ENCODE measurements at places on chromosomes 7 and 10. TPM values are rescaled to one million over a fixed set of nuclear protein-coding genes. Genes with fewer than 3 reads are reported as not detected.

Gene ZNF853
- total RNA-seq, result 5.4 TPM

Gene DLX6
- total RNA-seq, result 0.13 TPM

DNA sequence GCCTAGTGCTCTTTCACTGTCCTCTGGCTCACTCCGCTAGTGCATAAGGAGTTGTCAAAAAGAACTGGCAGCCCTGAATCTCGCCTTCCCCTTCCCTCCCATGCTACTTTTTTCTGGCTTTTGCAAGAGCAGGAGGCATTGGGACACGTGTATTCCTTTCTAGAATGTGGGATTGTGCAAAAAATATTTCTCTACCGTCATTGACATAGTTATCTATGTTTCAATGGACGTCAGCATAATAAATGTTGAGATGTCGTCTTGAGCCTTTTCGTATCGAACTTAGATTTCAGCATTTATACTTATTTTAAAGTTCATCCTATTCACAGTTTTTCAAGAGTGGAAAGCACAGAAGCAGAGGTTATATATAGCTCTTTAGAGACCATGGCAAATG, 727 bp downstream of the ING3 start:
- DNase-seq, result no peak

DNA sequence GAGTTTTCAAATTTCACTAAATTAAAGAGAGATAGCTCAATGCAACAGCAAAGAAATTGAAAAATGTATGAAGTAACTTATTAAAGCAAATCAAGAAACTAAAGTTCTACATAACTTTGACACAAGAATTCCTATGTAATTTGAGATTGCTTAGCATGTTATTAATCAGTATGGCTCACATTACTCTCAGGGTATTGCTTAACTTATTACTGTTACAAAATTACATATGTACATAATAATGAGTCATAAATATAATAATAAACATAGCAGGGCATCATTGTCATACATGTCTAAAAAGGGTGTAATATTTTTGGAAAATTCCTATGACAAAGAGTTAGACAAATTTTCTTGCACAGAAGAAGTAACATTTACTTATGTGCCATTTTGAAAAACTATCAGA, 75.0 kb downstream of the ZWINT start:
- no peak for DNase-seq

DNA sequence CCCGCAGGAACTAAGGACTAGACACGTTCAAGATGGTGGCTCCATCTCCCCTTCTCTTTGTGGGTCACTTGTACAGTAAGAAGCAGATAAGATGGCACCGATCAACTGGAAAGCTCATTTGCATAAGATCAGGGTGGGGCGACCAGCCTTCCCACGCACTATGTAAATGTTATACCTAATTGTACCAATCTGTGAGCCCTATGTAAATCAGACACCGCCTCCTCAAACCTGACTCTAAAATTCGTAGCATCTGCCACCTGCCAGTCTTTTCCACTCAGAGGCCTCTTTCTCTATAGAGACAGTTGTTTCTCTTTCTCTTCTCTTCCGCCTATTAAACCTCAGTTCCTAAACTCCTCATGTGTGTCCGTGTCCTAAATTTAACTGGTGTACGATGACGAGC, 324.5 kb downstream of the PHF14 start:
- no peak for DNase-seq

DNA sequence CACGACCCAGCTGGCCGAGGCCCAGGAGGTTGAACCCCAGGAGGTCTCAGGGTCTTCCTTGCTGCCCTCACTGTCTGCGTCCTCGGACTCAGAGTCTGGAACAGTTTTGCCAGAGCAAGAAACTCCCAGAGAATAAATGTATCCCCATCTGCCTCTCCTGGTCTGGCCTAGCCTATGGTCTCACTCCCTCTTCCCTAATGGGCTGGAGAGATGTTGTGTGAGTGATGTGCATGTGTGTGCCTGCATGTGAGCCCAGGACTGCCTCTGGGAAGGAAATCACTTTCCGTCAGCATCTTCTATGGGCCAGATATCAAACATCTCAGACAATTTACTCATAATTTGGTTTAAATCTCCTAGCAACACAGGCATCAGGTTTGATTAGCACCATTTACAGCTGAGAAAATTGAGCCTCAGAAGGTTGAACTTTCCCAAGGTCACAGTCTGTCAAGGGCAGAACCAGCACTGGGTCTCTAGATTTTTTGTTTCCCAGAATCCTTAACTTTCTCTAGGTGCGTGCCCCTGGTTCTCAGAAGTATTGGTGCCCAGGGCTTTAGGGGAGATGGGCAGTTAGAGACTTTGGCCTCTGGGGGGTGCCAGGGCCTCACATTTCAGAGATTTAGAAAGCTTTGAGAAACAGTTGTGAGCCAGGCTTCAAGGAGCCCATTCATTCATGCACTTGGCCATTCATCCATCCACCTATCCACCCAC, 4.9 kb downstream of the TMEM270 start:
- peak; percentile 82 for DNase-seq

Gene SLC13A4
- not detected for total RNA-seq

- DNase-seq, result no peak
Observed at GRCh38 chr10:948347-948746, 16.8 kb upstream of the LARP4B start.

DNA sequence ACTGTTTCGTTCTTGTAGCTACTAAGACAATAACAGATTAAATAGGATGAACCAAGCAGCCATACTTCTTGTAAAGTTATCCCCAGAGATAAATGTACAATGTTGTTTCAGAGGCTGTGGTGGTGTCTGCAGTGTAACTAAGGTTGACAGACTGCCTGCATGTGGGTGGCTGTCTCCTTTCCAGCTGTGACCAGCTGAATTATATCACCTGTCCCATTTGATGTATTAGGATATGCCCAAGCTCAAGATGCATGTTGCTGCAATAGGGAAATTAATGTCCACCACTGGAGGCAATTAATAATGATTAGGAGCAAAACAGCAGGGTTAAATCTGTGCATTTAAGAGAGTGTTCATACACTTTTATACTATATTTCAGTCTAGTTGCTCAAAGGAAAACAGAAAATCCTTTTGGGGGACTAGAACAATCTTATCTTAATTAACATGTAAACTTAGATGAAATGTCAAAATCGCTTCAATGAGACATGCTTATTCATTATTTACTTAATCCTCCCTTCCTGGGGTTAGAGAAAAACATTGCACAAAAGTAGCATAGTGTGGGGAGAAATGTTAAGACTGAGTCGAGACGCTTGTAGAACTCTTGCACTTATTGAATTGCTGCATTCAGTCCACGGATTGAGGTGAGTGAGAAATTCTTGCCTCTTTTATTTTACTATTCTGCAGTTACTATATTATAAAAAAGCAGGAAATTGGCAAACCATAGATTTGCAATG, 269.0 kb downstream of the SNX10 start:
- peak; percentile 58 for DNase-seq

Gene GPR146
- total RNA-seq, result 10.3 TPM

DNA sequence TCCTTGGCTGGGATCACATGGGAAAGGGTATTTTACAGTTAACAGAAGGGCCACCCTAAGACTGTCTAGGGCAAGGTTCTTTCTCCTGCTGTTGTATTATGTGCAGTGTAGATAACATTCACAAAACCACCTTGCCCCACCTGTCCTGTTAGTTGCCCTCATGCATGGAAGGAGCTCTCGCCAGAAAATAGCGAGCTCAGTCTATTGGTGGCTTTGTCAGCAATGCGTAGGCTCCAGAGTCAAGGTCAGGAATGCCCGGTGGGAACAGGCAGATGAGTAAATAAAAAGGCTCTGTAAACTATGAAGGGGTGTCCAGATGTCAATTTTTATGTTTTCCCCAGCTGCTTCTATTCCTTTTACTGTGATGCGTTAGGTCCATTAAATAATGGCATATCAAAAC, 107.1 kb upstream of the WDR11 start:
- DNase-seq, result no peak

GRCh38 chr7:16900209-16900768, 18.5 kb upstream of the AGR3 start:
- no peak for DNase-seq

DNA sequence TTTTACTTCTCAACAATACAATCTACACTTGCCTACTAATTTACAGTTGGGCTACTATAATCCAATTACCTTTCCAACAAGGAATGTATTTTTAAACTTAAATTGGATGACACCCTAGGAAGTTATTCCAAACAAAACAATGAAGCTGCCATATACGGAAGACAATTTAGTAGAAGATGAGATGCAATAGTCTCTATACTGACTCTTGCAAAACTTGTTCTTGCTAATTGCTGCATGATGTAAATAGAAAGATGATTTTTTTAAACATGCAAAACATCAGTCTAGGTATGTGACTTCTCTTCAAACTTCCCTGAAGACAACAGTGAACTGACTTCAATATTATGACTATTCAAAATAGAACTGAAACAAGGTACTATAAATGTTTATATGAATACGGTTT, 17.6 kb downstream of the NT5C3A start:
- no peak for DNase-seq

DNA sequence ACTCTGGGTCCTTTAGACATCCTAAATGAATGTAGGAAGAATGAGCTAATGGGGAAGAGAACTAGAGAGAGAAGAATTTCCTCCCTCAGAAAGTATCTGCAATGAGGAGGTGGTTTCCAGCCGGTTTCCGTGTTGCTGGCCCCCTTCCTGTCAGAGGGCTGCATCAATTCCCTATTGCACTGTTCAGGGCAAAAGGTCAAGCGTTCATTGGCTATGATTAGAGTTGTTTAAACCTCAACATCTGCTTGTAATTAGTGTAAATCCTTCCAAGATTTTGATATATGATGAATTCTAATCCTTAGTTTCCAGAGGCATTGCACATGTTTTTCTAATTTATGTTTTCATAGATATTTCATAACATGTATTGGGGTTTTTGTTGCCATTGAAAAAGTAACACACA, 107.3 kb upstream of the SGCE start:
- DNase-seq, result peak; percentile 24
